Substantia nigra (tissue), 51 donors: ENCODE measurements at places on chromosomes 13 and 19.

DNA sequence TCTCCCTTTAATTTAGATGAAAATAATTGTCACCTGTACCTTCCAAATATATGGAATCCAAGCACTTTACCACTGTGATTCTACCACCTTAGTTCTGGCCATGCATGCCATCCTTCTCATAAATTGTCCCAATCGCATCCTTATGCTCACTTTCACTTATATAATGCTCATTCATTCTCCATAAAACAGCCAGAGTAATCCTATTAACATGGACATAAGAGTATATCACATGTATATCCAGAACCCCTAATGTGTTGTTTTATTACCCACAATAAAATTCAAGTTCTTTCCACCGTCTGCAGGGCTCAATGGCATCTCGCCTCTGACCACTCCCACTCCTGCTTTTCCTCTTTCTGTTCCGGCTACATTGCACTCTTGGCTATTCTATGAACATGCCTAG is 597.5 kb upstream of the MIR17HG start:
- DNase-seq, result no peak

- DNase-seq, result no peak
These were observed 1543.0 kb downstream of the SLITRK5 start for GRCh38 chr13:89214185-89214584.

DNA sequence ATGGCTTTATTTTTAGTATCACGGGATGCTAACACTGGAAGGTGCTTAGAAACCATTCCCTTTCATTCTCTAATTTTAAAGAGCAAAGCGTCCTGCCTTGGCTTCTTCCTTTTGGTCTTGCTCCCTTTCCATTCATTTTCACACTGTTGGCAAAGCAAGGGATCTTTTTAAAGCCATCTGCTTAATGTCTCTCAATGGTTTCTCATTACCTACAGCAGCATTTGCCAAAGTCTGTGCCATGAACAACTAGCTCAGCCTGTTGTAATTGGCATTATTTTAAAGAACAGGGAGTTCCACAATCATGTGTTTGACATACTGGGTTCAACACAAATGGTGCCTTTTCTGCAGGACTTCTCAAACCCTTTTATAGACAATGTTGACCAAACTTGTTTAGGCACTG is 444.3 kb downstream of the GPC6 start:
- DNase-seq, result no peak

DNA sequence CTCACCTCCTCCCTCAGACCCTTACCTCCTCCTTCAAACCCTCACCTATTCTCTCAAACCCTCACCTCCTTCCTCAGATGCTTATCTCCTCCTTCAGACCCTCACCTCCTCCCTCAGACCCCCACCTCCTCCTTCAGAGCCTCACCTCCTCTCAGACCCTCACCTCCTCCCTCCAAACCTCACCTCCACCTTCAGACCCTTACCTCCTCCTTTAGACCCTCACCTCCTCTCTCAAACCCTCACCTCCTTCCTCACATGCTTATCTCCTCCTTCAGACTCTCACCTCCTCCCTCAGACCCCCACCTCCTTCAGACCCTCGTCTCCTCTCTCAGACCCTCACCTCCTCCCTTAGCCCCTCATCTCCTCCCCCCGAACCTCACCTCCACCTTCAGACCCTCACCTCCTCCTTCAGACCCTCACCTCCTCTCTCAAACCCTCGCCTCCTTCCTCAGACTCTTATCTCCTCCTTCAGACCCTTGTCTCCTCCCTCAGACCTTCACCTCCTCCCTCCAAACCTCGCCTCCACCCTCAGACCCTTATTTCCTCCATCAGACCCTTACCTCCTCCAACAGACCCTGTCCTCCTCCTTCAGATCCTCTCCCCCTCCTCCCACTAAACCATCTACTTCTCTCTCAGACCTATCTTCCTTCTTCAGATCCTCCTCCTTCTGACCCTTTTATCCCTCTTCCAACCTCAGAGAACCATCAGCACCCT is 2.5 kb upstream of the BCL3 start:
- no peak for DNase-seq

DNA sequence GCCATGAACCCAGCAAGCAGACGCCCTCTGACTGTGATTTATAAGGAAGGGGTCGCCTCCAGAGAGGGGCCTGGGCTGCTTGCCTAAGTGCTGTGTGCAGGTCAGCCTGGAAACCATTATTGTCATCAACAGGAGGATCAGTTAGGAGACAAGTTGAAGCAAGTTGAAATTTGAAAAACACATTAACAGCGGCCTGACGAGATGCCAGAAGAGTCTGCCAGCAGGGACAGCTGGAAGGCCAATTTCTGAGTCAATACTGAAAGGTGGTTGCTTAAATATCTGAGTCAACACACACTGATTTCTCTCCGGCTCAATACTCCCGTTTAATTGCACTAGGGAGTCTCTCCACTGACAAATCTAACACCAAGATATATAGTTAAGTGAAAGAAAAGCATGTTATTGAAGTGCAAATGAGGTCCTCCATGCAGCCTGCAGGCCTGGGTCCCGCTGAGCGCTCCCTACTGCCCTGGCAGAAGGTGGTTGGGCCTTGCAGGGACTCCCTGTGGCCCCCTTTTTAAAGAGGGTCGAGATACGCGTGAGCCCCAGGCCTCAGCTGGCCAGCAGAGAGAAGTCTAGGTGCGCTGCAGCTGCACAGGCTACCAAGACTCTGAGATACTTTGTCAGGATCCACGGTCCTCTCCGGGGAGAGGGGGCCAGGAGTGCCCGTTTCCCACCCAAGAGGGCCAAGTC is 91.1 kb downstream of the RNASEH2B start:
- no peak for DNase-seq

GRCh38 chr13:48621056-48621455 is 32.7 kb upstream of the CYSLTR2 start:
- DNase-seq, result no peak

- peak; percentile 30 for DNase-seq
These were observed 722 bp upstream of the ICAM1 start for GRCh38 chr19:10270180-10270615.

DNA sequence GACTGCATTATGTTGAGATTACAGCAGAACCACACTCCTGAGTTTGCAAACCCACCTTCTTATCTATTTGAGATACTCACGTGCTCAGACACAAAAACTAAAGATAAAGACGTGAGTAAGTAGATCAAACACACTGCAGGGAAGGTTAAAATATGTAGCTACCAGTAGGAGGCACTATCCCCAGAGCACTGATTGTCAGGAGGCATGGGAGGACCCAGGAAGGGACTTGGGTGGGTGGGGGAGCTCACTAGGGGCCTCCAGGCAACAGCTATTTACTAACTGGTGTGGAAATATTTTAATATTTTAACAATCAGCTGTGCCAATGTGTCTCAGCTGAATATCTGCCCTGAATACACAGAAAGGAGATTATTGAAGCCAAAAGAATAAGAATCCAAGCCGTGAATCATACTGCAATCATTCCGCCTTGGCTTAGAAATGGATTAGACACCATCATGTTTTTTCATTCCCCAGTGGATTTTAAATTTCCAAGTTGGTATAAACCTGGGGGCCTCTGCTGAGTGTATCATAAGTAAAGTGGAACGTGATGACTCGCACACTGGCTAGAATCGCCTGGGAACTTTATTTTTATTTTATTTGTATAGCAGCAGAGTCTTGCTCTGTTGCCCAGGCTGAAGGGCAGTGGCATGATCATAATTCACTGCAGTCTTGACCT is 73.2 kb upstream of the CACNA1A start:
- no peak for DNase-seq

- DNase-seq, result no peak
These were observed 20.6 kb upstream of the ELF1 start for GRCh38 chr13:41039746-41040145.

DNA sequence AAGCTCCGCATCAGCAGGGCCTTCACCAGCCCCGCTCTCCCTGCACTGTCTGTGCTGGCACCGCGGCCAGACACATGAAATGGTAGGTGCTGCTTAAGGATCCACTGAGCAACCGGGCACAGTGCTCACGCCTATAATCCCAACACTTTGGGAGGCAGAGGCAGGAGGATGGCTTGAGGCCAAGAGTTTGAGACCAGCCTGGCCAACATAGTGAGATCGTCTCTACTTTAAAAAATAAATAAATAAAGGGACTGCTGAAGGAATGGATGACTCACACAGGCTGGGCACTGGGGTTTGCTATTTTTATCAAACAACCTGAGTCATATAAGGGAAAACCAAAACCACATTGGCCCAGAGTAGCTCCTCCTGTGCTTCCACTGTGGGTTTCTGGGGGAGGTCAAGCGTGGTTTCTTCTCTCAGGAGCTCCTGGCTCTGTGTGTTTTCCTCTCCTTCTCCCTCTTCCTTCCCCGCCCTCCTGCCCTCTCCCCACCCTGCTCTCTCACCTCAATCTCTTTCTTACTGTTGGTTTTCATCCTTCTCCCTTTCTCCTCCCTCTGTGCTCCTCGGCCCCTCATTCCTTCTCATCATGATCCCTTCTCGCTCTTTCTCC is 21.3 kb downstream of the VRK3 start:
- DNase-seq, result no peak

GRCh38 chr13:41864658-41865057 is 96.3 kb downstream of the VWA8 start:
- no peak for DNase-seq

GRCh38 chr13:70893832-70894231 is 785.6 kb upstream of the KLHL1 start:
- no peak for DNase-seq

DNA sequence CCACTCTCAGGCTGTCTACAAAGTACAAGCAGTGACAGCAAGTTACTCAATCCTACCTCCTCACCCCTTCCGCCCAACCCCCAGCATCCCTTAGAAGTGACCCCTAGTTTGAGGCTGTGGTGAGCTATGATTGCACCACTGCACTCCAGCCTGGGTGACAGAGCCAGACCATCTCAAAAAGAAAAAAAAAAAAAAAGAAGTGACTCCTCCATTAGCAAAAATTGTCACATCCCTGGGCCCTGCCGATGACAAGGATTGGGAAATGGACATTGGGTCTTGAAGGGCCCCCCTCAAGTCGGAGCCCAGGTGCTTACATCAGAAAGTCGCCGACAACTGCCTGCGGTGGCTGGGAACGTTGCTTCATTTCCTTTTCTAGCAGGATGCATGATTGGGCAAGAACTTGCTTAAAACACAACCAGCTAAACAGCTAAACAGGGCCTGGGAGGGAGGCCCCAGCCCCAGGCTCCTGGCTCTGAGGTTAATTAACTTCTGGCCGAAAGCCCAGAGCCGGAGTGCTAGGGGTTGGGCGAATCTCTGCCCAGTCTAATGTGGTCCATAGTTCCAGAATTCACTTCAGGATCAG is 15.3 kb downstream of the RAB3D start:
- DNase-seq, result peak; percentile 28

GRCh38 chr19:42216653-42217519 is 591 bp downstream of the DEDD2 start:
- DNase-seq, result no peak

DNA sequence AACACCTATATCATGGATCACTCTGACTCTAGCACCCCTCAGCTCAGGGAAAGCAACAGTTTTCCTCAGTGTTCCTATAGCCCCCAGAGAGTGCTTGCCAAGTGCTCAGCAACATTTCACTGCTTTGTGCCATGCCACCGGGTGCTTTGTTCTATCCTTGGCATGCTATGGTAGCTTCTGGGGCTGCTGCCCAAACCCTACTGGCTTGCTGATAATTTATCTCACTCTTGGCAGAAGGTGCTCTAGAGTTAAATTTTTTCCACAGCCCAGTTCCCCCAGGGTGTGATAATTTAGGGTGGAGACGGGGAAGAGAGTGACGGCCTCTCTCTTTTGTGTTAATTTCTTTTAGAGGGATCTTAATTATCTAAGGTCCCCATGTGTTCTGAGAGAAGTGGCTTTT is 12.6 kb upstream of the CSNK1A1L start:
- peak; percentile 7 for DNase-seq

DNA sequence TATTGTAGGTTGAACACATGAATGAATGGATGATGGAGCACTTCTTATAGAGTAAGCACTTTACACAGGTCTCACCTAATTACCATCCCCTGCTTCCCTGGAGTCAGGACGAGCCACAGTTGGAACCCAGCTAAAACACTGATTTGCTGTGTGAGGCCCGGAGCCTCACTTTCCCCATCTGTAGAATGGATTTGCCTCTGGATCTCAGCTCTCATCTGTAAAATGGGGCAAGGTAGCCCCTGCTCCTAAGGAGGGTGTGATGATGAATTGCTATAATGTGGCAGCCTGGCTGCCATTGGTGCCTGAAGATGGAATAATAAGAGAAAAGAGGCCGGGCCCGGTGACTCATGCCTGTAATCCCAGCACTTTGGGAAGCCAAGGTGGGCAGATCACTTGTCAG is 1.4 kb upstream of the PTPRS start:
- DNase-seq, result no peak

DNA sequence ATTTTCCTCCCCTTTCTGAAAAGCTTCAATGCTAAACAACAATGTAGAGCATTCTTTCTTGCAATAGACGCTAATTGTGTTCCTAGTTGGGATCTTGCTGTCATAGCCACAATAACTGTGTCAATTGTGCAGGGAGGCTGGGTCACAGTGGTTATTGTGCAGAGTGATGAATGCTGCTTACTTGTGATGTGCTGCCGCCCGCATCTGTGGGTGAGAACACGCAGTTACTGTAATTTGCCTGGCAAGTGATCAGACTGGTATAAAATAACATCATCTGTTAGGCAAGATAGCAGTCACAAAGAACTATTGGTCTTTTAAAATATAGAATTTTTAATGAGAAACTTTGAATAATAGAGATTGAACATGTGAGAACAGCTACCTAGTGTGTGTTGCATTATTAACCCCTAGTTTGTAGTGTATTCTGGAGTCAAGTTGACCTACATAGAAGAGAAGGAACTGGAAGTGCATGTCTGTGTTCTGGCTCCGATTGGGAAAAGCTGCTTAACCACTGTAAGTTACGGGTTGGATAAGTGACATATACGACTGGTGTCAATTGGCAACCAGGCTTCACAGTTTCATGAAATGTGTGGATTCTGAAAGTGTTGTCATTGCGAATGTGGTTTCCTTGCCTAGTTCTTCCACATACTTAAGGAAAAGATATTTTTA is 43.6 kb downstream of the SLAIN1 start:
- DNase-seq, result no peak

- no peak for DNase-seq
These were observed 15.0 kb upstream of the SLC35E1 start for GRCh38 chr19:16586991-16587832.

- DNase-seq, result no peak
These were observed 752 bp upstream of the HAS1 start for GRCh38 chr19:51724543-51724942.

DNA sequence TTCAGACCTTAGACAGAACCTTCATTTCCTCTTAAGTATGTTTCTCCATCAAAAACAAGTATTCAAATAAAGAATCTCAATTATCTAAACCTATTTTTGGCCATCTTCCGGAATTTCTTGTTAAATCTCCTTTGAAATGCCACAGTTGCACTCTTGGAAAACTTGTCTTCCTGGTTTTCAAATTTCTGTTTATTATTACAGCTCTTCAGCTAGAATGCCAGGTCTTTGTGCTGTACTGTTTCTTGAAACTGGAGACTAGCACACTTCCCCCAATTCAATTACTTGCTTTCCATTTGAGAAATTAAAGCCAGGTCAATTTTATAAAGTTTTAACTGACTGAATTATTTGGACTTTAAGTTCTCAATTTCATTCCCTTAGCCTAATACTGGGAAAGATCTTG is 10.2 kb downstream of the KCNRG start:
- no peak for DNase-seq

- DNase-seq, result no peak
These were observed 2.3 kb downstream of the SPACA4 start for GRCh38 chr19:48608798-48609263.

GRCh38 chr13:99339736-99340397 is 32.7 kb upstream of the GPR183 start:
- no peak for DNase-seq

GRCh38 chr19:46489445-46490272 is 6.0 kb downstream of the PNMA8B start:
- peak; percentile 31 for DNase-seq

- no peak for DNase-seq
These were observed 5.9 kb downstream of the DAND5 start for GRCh38 chr19:12975221-12975741.
